Type B pancreatic cell (in vitro differentiated cells): ENCODE measurements at places on chromosomes 11 and 22. TPM values are rescaled to one million over a fixed set of nuclear protein-coding genes. Genes with fewer than 3 reads are reported as not detected.
A peak's percentile ranks its signal among the peaks of the same experiment; 100 is the strongest.

ADAMTS8 gene
- total RNA-seq: 0.10 and 4.8 TPM in 2 replicates

KRTAP5-1 gene
- not detected in 2 replicates for total RNA-seq

DNA sequence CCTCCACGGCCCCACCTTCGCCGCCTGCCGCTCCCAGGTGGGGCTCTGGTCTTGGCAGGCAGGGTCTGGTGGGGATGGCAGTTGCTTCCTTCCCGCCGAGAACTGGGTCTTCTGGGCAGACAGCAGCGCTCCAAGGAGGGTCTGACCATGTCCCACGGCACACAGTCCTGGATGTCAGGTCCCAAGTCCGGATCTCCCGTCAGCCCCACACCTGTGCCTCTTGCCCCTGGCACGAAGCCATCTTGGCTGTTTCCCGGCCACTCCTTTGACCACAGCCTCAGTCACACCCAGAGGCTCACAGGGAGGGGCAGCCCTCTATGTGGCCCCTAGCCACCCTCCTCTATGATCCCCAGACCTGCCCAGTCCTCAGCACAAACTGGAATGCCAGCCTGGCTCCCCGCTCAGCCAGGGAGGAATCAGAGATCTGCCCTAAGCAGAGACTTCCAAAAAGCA, 14.3 kb downstream of the MUC5B start:
- no peaks in the 10 kb centered on the region for H3K36me3 ChIP-seq
- no peak for DNase-seq
- no peak overlapping the region for H3K27ac ChIP-seq
- H3K27me3 ChIP-seq: no peaks in the 10 kb centered on the region
- H3K4me3 ChIP-seq: no peak overlapping the region
- no peaks in the 10 kb centered on the region for H3K4me1 ChIP-seq

CELSR1 gene
- 27.8 and 67.1 TPM in 2 replicates for total RNA-seq

DNA sequence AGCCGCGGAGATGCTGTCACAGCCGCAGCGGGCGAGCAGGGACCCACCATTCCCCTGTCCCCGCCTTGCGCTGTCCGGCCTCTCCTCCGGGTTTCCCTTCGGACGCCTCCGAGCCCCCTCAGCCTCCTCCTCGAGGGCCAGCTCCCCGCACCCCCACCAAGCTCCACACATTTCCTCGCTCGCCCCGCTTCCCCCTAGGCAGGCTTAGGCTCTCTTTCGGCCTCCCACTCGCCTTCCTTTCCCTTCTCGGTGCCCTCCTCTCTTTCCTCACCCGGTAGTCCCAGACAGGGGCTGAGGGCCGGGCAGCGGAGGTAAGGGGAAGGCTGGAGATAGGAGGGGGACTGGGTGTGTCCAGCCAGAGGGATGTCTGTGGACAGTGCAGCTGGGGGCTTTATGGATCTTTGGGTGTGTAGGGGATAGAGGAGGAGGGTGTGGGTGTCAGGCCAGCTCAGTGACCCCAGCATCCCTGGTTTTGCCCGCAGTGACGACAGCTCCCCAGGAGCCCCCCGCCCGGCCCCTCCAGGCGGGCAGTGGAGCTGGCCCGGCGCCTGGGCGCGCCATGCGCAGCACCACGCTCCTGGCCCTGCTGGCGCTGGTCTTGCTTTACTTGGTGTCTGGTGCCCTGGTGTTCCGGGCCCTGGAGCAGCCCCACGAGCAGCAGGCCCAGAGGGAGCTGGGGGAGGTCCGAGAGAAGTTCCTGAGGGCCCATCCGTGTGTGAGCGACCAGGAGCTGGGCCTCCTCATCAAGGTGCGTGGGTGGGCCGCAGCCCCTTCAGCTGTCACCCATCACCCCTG, 1.6 kb downstream of the KCNK4 start:
- H3K4me3 ChIP-seq: peak overlapping the region; percentile 54
- peaks cover 10% of the 10 kb centered on the region for H3K36me3 ChIP-seq
- DNase-seq: no peak
- peaks cover 76% of the 10 kb centered on the region for H3K27me3 ChIP-seq
- H3K4me1 ChIP-seq: no peaks in the 10 kb centered on the region

APOL5 gene
- not detected in 2 replicates for total RNA-seq
